Fibroblast of villous mesenchyme (primary cell): ENCODE measurements at places on chromosomes 3 and 15.

GRCh38 chr3:188760408-188760807 is 411.4 kb upstream of the TPRG1 start:
- DNase-seq, result no peak

- peak; percentile 94 for DNase-seq
Observed at GRCh38 chr15:99476413-99477222, 89.2 kb upstream of the MEF2A start.

GRCh38 chr15:73845907-73846306 is 27.5 kb upstream of the TBC1D21 start:
- DNase-seq, result no peak

GRCh38 chr3:171248426-171249111 is 211.6 kb downstream of the TNIK start:
- no peak for DNase-seq

DNA sequence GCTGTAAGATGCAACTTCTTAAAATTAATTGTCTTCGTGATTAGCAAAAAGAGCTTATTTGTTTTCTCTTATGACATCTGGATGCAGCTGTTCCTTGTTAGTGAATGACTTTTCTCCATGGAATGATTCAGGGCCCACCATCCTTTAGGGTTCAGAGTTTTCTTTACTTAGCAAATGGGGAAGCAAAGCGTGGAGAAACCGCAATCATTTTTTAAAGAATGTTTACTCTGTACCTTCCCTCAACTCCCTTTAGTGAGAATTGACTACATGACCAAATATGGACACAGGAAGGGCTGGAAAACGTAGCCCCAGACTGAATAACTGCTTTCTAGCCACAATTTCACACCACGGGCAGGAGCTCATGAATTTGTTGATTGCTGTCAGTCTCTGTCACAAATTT is 130.1 kb downstream of the EDEM1 start:
- DNase-seq, result no peak

DNA sequence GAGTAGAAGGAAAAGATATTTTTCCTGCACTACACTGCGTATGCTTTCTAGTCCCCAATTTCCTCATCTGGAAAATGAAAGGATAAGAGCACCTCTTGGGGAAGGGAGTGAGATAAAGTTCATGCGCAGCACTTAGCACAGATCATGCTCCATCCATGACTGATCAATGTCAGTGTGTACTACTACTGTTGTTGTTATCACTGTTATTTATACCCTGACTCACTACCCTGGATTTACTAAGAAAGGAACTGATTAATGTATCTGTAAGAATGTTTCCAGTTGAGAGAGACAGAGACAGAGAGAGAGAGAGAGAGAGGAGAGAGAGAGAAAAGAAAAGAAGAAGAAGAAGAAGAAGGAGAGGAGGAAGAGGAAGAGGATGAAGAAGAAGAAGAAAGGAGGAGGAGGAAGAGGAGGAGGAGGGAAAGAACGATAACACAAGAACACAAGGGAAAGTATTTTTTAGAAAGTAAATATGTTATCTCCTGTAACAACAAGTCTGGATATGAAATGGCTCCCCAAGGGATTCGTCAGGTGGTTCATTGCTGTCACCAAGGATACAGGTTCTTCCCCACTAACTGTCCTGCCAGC is 212.2 kb upstream of the PROK2 start:
- no peak for DNase-seq

GRCh38 chr15:31358957-31359701 is 32.5 kb downstream of the KLF13 start:
- no peak for DNase-seq

GRCh38 chr3:47803480-47804025 is 615 bp downstream of the DHX30 start:
- no peak for DNase-seq

- peak; percentile 95 for DNase-seq
Observed at GRCh38 chr3:11568503-11569155, 75.1 kb downstream of the VGLL4 start.

- DNase-seq, result no peak
Observed at GRCh38 chr3:168933614-168934013, 729.9 kb downstream of the MECOM start.

DNA sequence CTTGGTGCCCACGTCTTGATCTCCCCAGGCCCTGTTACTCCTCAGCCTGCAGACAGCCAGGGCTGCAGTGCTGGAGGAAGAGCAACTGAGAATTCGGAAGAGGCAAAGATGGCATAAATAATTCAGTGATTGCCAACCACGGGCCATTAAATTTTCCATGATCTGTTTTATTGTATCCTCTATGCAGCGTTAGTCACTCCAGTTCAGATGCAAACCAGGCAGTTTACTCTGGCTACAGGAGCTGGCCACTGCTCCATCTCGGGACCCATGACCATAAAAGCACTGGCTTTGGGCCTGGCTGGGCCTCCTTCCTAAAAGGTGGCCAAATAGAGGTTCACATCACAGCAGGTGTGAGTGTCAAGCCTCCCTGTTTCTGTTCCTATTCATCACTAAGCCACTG is 137.6 kb upstream of the TLE3 start:
- no peak for DNase-seq

GRCh38 chr3:178795349-178795748 is 259.1 kb downstream of the KCNMB2 start:
- DNase-seq, result peak; percentile 36

GRCh38 chr3:10010878-10011465 is 15.3 kb upstream of the FANCD2 start:
- DNase-seq, result peak; percentile 93

DNA sequence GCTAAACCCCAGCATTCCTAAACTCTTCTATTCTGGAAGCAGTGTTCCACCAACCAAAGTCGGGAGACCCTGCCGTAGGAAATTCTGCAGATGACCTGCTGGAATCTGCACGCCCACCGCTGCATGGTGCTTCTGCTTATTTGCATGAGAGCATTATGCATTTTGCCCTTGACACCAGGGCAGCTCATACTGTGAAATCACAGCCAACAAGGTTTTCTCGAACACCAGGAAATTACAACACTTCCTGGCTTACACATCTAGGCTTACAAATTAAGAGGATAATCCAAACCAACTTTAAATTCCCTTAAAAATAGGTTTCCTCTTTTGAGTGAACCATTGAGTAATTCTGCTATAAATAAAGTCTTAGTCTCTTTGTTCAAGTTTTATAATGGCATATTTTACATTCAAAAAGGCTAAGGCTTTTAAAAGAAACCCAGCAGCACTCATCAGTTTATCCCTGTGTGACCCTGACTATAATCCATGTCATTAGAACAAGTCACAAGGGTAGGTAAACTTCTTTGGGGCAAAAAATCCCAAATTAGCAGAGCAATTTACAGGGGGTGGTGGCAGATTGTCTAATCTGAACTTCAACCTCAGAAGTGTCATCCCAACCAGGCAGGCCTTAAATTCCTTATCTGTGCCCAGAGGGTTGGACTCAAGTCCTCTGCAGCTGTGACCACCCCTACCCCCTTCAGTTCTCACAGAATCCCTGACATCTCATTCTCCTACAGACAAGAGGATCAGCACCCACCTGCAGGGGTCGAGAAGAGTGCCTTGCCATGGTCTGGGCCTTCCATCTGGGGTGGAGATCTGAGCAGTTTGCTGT is 33.5 kb upstream of the RBP1 start:
- no peak for DNase-seq

DNA sequence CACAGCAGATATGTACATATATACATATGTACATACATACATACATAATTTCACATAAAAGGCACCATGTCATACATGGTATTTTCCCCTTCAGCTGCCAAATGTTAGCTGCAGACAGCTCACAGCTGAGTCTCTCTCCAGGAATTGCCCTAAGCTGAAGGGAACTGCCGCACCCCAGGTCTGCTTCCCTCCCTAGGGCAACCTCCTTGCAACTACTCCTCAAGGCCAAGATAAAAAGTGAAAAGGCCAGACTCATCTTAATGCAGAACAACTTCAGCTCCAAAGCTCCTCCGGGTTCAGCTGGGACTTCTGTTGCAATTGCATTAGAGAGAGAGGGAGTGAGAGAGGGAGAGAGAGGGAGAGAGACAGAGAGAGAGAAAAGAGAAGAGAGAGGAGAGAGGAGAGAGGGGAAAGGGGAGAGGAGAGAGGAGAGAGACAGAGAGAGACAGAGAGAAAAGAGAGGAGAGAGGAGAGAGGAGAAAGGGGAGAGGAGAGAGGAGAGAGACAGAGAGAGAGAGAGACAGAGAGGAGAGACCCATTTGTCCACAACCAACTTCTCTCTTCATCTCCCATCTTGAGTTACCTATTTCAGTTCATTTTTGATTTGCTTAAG is 143.4 kb upstream of the HES1 start:
- no peak for DNase-seq

GRCh38 chr3:134132961-134133360 is 103.2 kb upstream of the SLCO2A1 start:
- DNase-seq, result peak; percentile 76

DNA sequence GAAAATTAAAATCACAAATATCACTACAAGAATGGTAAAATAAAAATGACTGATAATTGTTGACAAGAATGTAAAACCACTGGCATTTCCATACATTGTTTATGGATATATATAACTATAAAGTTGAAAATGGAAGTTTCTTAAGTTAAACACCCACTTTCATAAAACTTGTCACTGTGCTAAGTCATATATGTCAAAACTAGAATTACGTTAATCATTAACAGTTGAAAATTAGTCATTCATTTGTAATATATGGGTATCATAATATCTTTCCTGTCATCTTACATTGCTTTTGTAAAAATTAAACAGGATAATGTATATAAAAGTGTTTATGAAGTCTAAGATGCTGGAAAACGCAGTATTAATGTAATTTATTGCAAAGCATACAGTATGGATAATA is 1398.6 kb upstream of the ALCAM start:
- no peak for DNase-seq

- no peak for DNase-seq
Observed at GRCh38 chr3:155007729-155008128, 72.4 kb upstream of the MME start.

- no peak for DNase-seq
Observed at GRCh38 chr15:85570336-85570735, 189.9 kb downstream of the AKAP13 start.

DNA sequence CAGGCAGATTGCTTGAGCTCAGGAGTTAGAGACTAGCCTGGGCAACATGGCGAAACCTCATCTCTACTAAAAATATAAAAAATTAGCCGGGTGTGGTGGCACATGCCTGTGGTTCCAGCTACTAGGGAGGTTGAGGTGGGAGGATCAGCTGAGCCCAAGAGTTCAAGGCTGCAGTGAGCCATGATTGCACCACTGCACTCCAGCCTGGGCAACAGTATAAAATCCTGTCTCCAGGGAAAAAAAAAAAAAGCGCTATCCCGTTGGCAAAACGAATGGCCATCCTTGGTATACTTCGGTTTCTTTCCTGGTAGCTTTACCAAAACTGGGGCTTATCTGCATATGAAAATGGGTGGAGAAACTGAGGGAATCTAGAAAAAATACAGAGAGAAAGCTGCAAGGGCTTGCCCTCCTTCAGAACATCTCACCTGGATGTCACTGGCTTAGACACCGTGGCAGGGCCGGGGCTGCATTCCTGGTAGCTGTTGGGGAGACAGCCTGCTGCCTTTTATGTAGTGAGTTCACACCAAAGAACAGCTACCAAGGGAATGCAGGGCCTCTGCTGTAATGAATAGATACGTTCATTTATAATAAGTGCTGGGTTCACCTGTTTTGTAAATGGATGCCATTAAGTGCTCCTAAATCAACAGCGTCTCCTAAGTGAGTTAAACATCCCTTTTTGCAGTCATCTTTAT is 96.0 kb downstream of the IQSEC1 start:
- DNase-seq, result no peak

DNA sequence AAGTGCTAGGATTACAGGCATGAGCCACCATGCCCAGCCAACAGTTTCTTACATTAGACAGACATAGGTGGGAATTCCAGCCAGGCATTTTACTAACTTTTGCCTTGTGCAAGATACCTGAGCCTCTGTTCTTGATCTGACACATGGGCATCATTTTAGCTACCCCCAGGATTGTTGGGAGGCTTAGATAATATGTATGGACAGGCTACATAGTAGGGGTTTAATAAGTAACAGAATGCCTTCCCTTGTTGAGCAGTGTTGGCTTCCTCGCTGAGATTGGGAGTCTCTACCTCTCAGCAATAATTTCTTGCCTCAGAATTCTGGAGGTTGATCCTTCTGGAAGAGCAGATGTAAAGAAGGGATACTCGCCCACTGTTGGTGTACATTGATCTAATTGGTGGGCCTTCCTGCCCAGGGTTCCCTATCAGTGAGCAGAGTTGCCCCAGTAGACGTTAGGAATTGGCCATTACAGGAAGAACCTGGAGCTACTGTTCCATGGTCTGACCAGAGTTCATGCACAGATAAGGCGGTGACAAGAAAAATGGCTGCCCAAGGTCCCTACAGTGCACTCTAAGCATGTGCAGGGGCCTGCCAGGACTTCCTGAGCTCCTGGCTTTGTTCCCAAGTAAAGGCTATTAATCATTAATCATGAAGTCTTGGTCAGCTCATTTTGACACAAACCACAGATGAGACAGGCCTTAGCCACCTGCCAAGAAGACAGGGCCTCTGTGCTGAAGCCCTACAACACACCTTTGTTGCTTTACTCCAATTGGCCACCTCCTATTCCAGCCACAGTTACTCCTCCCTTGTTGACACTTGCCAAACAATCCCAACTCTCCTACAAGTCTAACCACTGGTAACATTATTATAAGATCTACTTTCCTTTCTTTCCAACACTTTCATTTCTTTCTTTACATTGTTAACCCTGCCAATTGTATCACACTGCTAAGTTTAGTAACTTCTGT is 5.0 kb upstream of the IL17RE start:
- peak; percentile 17 for DNase-seq

GRCh38 chr3:66702126-66702525 is 201.3 kb upstream of the LRIG1 start:
- peak; percentile 23 for DNase-seq

GRCh38 chr3:129648391-129648790 is 41.9 kb upstream of the PLXND1 start:
- no peak for DNase-seq

GRCh38 chr15:48647962-48648361 is 2.5 kb upstream of the FBN1 start:
- DNase-seq, result peak; percentile 42

DNA sequence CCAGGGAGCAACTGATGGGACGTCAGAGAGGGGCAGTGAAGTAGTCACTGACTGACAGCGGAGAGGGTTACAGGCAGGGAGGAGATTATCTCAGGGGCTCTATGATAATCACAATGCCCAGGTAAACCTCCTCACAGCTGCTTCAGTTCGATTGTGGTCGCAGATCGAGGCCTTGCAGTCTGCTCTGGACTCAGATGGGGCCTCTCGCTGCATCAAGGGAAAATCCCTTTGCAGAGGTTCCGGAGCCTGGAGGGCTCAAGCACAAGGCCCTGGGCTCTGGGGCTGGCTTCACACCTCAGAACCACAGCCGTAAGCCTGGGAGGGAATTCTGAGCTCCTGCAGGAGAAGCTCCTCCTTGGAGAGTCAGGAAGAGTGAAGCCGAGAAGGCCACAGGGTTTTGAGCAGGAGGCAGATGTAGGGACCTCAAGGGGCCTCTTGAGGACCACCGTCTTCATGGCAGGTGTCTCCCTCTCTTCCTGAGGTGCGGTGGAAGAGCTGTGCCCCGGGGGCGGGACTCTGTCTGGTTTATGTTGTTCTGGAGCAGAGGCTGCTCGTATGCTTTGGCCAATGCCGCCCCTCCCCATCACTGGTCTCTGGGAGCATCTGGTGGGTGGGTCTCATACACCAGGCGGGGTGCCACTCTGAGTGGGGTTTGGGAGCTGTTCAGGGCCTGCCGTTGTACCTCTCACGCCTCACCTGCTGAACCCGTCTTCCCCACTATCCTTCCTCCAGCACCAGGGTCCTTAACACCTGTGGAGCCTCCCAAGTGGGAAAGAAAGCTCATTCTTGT is 19.5 kb upstream of the SNRPA1 start:
- no peak for DNase-seq
